ENCODE measurements at places on chromosomes 2 and 18. TPM values are rescaled to one million over a fixed set of nuclear protein-coding genes. Genes with fewer than 3 reads are reported as not detected.

SERPINB2 gene
- not detected for total RNA-seq

LINC00305 gene
- total RNA-seq, result not detected

CFAP65 gene
- total RNA-seq, result 7.6 TPM

GRCh38 chr2:159211447-159212396 is 74.8 kb downstream of the WDSUB1 start:
- DNase-seq, result no peak

DNA sequence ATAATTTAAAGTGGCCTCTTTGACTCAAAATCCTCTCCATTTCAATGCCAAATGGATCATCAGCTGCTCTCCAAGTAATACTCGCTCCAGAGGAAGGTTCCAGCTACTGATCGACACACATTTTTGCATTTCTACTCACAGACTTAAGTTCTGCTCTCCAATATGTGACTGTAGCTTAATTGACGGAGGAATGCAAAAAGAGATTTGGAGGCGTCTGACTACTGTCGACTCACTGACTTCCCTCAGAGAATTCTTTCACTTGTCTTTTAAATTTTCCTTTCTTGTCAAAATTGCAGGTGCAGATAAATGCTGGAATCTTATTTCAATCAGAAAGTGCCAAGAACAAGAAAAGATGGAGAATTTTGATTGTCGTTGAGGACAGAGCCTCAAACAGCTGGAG is 84.1 kb upstream of the PAPOLG start:
- no peak for DNase-seq

GRCh38 chr18:32019251-32019948 is 775 bp downstream of the RNF125 start:
- peak; percentile 65 for DNase-seq
